Esophagus squamous epithelium (tissue), 5 donors: ENCODE measurements at places on chromosomes 5 and 9.

DNA sequence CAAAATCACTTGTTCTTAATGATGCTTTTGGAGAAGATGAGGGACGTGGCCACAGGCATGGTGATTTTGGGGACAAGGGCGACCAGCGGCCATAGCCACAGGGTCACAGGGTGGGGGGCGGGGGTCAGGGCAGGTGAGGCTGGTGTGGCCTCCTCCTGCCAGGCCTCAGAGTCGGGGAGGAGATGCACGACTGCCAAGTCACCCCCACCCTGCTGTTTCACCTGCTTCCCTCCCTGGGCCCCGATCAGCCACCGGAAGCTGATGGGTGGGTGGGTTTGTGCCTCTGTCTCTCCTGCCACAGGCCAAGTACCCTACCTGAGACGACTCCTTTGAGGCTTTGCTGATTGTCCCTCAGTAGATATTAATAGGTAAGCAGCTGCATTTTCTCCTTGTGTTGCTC is 199.3 kb downstream of the PAX5 start:
- no peak for DNase-seq

GRCh38 chr5:124315741-124316415 is 430.6 kb downstream of the ZNF608 start:
- DNase-seq: no peak

DNA sequence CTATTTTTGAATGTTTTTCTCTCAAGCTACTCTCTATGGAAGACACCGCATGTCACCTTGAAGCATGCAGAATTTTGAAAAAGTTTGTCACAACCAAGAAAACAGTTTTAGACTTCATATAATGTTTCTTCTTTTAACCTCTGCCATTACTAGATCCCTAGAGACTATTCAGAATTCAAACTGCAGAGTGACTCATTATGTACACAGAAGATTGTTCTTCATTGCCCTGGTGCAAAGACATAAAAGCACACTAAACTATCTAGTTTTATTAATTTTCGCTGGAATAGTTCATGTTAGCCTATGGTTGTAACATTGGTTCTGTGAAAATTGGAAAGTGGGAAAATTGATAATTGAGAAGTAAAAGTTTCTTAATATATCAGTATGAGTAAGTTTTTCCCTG is 18.4 kb downstream of the F2RL2 start:
- no peak for DNase-seq

DNA sequence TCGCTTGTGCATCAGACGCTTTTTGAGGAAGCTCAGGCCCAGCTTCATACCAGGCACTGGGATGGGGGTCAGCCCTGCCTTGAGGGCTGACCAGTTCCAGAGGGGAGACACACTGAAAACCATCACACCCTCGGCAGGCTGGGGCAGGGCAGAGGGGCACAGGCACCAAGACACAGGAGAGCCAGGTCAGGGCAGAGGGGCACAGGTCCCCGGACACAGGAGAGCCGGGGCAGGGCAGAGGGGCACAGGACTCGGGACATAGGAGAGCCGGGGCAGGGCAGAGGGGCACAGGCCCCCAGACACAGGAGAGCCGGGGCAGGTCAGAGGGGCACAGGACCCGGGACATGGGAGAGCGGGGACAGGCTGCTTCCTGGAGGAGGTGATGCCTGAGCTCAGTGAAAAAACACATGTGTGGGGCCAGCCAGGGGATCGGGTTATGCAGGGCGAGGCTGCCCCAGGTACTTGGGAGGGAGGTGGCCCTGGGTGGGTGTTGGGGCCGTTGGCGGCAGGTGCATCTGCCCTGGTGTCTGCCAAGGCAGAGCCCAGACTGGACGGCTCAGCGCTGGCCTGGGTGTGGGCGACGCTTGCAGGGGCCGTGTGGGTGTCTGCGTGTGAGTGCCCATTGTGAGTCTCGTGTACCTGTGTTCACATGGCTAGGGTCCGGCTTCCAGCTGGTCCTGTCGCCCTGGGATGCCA is 15.1 kb upstream of the SLC2A6 start:
- DNase-seq: no peak

DNA sequence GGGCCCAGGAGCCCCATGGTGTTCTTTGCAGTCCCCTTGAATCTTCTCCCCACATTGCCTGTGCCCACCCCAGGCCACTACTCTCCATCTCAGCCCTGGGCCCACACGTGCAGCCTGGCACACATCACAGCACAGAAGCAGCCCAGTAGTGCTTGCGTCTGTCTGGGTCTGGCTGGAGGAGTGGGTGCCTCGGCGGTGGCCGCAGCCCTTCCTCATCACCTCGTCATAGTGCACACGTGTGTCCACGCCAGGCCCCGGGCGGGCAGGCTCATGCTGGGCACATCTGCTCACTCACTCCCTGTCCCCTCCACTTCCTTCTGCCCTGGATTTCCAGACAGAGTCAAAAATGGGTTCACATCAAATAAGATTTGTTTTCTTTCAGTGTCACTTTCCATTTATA is 33.3 kb downstream of the FGF1 start:
- no peak for DNase-seq

DNA sequence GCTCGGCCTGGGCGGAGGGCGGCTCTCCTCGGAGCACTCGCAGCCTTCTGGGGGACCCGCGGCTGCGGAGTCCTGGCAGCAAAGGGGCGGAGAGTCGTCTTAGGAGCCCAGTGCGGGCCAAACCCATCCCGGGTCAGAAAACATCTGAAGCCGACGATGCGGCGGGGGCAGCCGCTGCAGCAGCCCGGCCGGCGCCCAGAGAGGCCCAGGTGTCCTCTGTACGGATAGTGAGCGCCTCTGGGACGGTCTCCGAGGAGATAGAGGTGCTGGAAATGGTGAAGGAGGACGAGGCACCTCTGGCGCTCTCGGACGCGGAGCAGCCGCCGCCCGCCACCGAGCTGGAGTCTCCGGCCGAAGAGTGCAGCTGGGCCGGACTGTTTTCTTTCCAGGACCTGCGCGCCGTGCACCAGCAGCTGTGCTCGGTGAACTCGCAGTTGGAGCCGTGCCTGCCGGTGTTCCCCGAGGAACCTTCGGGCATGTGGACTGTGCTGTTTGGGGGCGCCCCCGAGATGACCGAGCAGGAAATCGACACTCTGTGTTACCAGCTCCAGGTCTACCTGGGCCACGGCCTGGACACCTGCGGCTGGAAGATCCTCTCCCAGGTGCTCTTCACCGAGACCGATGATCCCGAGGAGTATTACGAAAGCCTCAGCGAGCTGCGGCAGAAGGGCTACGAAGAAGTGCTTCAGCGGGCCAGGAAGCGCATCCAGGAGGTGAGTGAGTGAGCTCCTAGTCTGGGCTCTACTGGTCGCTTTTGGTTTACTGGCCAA is 1.2 kb downstream of the JMY start:
- no peak for DNase-seq

- DNase-seq: no peak
Observed at GRCh38 chr9:71806901-71807307, 38.6 kb upstream of the CEMIP2 start.

DNA sequence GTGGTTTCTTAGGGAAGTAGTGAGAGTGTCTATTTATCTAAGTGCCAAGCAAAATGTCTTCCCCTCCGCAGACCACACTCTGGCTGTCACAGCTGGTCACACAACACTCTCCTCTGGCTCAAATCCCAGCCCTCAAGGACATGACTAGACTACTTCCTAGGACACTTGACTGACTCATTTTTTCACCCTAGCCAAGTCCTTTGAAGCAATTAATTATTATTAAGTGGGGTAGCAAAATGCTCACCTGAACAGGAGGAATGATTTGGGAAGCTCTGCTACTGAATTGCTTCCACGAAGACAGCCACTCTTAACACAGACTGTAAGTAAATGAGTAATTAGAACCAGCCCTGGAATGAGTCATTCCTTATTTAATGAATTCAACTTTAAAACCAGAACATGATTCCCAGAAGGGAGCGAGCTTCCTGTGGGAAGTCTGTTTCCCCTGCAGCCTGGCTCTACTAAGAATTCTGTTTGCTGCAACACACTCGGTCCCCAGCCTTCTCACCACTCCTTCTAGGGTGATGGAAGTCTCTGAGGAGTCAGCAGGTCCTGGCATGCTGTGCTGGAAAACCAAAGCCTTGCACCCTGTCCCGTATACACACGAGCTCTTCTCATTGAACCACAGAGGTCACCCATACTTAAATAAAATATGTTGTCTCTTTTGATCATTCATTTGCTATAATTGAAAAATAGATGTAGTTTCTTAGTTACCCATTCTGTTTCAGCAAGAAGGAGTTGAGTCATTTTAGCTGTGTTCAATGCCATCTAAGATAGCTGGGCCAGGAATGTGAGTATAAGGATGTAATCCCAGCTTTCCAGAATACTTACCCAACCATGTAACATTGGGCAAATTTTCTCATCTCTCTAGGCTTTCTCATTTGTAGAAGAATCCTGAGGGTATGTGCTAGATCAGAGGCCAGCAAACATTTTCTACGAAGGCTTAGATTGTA is 218.6 kb upstream of the RASEF start:
- DNase-seq: no peak

GRCh38 chr9:136122425-136123383 is 4.0 kb upstream of the TMEM250 start:
- no peak for DNase-seq

DNA sequence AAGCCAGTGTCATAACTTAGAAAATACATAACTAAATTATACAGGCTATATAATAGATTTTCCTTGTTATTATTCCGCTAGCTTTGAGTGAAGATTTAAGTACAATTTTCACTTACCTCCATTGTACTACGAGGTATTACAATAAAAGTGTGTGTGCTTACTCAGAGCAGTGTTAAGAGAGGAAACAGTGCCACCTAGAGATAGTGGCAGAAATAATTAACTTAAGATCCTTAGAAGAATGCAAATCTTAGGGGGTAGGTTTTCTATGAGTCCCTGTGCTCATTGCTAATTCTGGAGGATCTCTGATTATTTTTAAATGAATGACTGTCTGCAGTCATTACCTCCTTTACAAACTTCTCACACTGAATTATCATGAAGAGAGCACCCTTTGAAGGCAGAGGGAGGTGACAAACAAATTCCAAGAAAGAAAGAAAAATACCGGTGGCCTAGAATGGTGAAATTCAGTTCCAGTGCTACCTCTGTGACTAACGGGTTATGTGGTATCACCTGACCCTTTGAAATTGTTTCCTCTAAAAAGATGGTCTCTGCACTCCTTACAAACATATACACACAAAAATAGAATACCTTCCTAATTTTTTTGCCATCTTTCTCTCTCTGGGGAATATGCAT is 379.8 kb downstream of the TRIM36 start:
- DNase-seq: no peak

DNA sequence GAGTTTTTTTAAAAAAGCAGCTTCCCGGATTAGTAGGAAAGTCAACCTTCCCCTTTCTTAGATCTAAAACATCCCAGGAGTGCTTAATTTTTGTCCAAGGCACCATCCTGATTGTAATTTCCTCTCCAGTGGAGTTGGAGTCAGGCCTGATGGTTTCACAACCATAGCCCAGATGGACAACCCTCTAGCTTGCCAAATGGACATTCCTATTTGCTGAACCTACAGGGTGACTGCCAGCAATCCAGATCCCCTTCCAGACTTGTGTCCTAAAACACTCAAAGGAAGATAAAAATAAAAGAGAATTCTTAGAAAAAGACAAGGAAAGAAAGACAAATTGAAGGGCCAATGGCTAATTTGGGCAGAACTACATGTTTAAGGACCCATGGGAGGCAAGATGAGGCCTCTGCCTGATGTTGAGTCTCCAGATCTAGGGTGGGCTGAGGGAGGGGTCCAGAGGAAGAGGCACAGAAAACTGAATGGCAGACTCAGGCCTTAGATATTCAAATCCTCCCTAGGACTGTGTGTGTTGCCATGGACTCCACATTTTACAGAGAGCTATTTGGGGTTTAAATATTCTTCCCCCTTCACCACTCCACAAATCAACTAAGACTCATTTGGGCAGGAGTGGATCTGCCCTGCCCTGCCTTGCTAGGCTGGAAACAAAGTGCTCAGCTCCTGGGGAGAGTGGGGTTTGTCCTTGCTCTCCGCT is 38.5 kb upstream of the SLC44A1 start:
- DNase-seq: no peak

DNA sequence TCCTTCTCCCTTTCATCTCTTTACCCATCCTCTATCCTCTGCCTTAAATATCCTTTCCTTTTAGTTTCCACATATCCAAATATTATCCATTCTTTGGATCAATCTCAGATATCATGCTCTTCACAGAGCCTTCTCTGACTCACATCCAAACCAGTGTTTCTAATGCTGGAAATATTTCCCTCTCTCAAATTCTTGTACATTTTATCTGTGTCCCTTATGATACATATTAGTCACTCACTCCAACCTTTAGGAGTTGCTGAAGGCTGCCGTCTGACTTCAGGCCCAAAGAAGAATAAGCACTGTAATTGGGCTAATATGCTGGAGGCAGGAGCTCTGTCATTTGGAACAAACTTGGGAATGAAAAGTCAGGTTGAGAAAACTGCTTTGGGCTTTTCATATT is 156.4 kb upstream of the RUSC2 start:
- DNase-seq: no peak

- no peak for DNase-seq
Observed at GRCh38 chr9:95217936-95218335, 99.6 kb downstream of the FANCC start.

DNA sequence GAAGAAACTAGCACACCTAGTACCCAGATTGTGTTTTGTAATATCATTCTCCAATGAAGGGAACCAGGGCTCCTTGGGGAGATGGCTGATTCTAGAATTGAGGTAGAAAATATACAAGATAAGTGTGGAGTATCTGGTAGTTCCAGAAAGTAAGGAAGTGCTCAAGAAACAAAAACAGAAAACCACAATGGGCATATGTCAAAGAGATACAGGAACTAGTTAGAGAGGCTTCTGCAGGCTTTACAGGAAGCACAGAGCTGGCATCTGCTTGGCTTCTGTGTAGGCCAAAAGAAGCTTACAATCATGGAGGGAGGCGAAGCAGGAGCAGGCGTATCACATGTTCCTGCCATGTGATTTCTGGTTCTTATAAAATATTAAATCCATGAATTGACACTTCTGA is 105.7 kb upstream of the TMEM161B start:
- no peak for DNase-seq

GRCh38 chr9:91949946-91950664 is at the start of gene ROR2:
Gene ROR2 (minus strand): TSS chr9:91950228.
- DNase-seq: no peak

GRCh38 chr9:85433046-85433445 is 308.7 kb downstream of the AGTPBP1 start:
- DNase-seq: no peak

DNA sequence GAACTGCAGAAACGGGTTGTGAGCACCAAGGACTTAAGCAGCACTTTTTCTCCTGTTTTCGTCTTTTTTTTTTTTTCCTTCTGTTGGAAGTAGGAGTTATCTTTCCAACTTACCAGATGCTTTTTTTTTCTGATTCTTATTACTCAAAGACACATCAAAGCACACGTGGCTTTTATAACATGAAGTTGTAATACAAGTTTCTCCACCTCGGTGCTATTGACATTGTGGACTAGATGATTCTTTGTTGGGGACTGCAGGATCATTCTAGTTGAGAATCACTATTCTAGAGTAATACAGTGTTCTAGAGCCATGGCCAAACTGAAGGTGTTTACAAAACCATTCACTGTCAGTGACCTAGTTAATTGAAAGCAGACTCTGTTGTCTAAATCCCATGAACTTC is 51.5 kb downstream of the MYO10 start:
- no peak for DNase-seq
